ENCODE measurements at places on chromosomes 5 and 9. TPM values are rescaled to one million over a fixed set of nuclear protein-coding genes. Genes with fewer than 3 reads are reported as not detected.

DNA sequence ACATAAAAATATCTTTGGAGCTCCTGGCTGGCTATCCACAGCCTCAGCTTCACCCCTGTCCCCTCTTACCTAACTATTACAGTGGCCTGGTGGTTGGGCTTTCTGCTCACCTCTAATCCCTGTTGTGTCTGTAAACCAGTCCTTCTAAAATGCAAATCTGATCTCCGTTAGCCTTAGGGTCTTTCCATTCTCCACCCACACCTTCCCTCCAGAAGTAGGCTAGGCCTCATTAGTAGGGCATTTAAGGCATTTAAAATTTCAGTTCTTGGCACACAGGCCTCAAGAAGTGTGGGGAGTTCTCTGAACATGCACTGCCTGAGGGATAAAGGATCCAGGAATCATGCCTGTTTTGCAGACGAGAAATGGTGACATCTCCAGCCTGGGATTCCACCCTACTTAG lies 26.4 kb upstream of the STC2 start:
- DNase-seq, result no peak

GRCh38 chr9:75992482-75993206 lies 102.2 kb downstream of the PCSK5 start:
- DNase-seq, result no peak

DNA sequence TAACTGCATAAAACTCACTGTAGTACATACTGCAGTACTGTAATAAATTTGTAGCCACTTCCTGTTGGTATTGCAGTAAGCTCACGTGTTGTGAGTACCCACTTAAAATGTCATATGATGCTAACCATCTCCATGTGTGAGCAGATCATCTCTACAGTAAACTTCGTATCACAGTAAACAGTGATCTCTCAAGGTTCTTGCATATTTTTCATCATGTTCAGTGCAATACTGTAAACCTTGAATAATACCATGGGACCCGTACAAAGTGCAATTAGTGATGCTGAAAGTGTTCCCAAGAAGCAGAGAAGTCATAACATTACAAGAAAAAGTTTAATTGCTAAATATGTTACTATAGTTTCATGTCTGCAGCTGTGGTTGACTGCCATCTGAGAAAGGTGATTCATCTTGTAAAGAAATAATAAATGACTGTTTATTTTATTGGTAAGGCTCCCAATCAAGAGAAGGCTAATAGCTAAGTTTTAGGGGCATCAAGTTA lies 253.8 kb upstream of the POU5F2 start:
- DNase-seq, result no peak

The AGGF1 gene
- total RNA-seq, result 16.0 TPM

- no peak for DNase-seq
These were observed 1.1 kb upstream of the ICE1 start for GRCh38 chr5:5421149-5421960.

DNA sequence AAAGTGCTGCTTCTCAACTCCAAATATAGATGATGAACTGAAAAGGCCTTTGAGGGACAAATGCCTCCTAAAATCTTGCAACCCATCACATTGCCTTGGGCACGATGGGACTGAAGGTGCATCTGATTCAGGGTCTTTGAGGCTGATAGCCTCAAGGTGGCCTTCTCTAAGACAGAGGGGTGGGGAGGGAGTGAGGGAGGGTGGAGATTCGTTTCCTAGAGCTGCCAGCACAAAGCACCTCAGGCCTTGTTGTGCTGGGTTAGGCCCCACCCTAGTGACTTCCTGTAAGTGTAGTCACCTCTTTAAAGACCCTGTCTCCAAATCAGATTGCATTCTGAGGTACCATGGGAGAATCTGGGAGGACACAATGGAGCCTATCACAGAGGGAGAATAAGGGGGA lies 57.1 kb downstream of the BARX1 start:
- peak; percentile 37 for DNase-seq

All from posterior vena cava (tissue), 2 donors.